NCI-H187 treated with DMSO at 0.1 percent for 48 hours (cell line): ENCODE measurements at places on chromosomes 11 and 22.

DNA sequence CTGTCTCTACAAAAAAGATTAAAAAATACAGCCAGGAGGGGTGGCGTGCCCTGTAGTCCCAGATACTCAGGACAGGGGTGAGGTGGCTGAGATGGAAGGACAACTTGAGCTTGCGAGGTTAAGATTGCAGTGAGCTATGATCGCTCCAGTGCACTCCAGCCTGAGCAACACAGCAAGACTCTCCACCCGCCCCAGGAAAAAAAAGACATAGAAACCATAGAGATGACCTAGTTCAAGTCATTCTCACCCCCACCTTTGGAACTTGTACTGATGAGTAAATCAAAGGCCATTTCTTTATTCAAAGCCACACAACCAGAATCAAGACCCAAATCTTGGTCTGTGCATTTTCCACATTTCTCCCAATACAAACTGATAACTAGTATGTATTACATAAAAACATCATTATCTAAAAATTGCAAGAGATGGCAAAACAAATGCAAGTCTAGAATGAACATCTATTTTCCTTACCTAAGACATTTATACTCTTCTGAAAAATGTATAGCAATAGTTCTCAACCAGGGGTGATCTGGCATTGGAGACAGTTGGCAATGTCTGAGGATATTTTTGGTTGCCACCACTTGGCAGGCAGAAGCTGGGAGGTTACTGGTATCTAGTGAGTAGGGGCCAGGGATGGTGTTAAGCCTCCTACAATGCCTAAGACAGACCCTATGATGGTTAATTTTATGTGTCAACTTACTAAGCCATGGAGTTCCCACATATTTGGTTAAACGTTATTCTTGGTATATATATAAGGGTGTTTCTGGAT, 34.6 kb downstream of the LGR4 start:
- no peak for DNase-seq

- no peak for DNase-seq
Observed at GRCh38 chr22:47157093-47157420, 394.6 kb downstream of the TBC1D22A start.

DNA sequence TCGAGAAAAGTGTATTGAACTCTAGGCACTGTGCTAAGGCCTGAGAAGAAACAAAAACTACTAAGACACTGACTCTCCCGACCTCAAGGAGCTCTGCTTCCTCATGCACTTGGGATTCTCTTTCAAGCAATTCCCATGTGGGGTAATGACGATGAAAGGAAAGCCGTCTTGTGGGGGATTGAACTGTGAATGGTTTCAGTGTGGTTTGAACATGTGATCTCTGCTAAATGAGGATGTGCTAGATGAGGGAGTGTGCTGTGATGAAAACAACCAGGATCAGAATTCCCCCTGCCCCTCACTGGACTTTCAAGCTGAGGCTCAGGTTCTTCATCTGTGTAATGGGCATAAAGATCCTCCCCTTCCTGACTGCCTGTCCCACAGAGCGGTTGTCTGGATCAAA, 74.9 kb downstream of the DEPDC5 start:
- no peak for DNase-seq

GRCh38 chr22:47292546-47293320, 530.3 kb downstream of the TBC1D22A start:
- DNase-seq = no peak
